MCF 10A (cell line): ENCODE measurements at places on chromosomes 5 and 9.

DNA sequence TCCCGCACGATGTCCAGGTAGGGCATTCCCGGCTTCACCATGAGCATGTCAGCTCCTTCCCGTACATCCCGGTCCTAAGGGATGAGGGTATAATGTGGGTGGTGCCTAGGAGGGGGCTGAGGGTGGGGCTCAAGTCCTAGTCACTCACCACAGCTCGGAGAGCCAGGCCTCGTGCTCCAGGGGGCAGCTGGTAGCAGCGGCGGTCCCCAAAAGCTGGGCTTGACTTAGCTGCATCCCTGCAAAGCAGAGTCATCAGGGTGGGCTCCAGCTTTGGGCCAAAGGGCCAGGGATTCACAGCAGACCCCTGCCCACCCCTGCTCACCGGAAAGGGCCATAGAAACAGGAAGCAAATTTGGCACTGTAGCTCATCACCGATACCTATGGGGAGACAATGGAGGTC lies 11.6 kb downstream of the ALAD start:
- DNase-seq: no peak

DNA sequence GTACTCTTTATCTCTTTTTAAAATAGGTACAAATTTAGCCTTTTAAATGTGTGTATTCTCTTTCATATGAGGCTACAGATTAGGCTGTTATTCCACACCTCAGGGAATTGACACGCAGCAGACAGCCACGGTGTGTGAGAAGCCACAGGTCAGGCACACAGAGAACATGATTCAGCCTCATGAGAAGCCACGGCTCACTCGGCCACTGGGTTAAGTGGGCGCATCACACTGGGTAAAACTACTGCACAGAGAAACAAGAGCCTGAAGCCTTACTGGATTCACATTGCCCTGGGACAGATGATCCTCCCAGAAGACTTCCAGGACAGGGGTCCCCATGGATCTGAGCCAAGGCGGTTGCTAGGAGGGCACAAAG lies 28.2 kb downstream of the LPCAT1 start:
- DNase-seq: no peak

DNA sequence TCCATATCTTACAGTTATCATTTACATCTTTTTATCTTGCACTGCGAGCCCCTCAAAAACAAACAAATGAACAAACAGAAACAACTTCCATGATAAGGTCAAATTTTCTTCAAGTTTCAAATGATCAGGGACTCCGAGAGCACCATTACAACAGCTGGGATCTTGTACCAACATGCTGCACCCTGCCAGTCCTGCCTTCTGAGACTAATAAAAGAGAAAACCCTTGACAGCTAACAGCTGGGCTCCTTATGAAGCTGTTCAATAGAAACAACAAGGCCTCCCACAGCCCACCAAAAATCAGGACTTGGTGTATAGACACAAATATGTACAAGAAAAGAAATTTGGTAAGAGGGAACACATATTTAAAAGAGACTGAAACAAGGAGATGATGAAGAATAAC lies 985.3 kb upstream of the DMAC1 start:
- no peak for DNase-seq

DNA sequence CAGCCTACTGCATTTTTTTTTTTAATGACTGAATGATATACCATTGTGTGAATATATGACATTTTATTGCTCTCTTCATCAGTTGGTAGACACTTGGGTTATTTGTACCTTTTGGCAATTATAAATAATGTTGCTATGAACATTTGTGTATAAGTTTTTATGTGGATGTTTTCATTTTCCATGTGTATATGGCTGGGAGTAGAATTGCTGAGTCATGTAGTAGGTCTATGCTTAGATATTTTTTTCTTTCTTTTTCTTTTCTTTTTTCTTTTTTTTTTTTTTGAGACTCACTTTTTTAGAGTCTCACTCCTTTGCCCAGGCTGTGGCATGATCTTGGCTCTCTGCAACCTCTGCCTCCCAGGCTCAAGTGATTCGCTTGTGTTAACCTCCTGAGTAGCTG lies 32.9 kb upstream of the FAM120AOS start:
- no peak for DNase-seq

DNA sequence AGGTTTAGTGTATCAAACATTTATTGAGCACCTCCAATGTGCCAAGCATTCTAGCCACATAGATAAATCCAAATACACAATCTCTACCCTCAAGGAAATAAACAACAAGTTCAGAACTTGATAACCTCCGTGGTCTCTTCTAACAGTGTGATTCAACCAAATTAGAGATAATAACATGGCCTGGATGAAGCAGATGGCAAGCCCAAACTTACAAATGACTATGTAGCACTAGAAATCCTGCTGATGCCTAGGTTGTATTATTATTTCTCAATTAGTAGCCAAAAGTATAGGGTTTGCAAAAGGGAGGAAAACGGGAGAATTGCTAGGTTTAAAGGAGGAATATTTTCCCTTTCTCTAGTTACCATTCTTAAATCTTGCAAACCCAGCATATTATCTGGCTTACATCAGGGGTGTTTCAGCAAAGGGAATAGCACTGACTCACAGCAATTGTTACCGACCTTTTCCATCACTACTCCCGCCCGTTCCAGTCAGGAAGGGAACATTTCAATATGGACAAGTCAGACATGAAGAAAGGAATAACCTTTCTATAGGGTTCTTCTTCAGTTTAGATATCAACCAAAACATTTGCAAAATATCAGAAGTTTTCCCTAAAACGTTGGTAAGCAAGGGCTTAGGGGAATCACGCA lies 2.3 kb downstream of the DPYSL3 start:
- DNase-seq: peak; percentile 22

- DNase-seq: no peak
Observed at GRCh38 chr9:12847561-12847960, 72.7 kb downstream of the LURAP1L start.

GRCh38 chr9:79583952-79584654 lies 12.3 kb downstream of the TLE4 start:
- DNase-seq: no peak

DNA sequence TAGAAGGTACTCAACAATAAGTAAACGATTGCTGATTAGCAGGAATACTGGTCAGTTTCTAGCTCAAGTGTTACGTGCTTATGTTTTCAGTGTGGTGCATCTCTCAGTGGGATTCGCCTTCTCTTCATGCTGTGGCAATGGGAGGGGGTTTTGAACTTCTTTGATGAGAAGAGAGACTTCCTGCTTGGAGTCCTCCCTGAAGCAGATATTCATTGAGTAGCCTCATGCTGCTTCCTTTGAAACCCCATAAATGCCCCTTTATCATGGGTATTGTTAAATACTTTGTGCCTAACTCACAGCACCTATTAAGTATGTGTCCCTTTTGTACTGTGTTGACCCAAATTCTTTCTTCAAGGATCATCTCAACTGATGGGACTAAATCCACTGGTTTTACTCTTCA lies 116.5 kb downstream of the DOCK8 start:
- DNase-seq: no peak
